Lower leg skin (tissue), 4 donors: ENCODE measurements at places on chromosomes 5 and 9. TPM values are rescaled to one million over a fixed set of nuclear protein-coding genes. Genes with fewer than 3 reads are reported as not detected.

- no peak for DNase-seq
Measured at GRCh38 chr9:96486386-96487028, 36.5 kb downstream of the HABP4 start.

- no peak for DNase-seq
Measured at GRCh38 chr9:117044241-117044640, 357.1 kb downstream of the TRIM32 start.

GRCh38 chr9:133372144-133372543 is 3.7 kb downstream of the SURF4 start:
- DNase-seq: no peak

IRX1 gene
- total RNA-seq: 8.9 TPM
